HFF-Myc (cell line): ENCODE measurements at places on chromosomes 11 and 22.

DNA sequence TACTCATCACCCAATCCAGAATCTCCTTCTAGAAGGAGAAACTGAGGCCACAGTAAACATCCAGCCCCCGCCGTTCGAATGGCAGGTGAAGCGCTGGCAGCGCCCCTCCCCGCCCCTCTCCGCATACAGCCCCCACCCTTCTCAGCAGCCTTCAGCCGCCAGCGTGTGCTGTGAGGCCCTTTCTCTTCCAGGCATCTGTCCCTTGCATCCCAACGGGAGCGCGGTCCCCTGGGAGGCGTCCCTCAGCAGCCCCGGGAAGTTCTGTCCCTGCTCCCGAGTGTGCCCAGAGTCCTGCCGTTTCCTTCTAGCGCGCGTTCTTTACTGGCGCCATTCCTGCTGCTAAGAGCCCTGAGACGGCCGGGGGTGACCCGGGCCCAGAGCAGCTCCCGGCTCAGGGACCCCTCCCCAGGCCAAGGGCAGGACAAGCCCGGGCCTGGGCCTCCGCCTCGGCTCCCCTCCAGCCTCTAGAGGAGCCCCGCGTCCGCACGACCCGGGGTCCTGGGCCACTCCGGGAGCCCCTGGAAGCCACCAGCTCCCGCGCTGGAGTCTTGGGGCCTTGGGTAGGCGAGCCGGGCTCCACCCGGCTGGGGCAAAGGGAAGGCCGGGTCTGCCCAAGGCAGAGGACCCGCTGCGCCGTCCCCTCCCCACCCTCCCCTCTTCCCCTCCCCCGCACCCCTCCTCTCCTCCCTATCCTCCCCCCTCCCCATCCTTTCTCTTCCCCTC lies 450.4 kb downstream of the OPCML start:
- DNase-seq: no peak

GRCh38 chr11:118552341-118552740 lies 13.4 kb downstream of the IFT46 start:
- no peak for DNase-seq

DNA sequence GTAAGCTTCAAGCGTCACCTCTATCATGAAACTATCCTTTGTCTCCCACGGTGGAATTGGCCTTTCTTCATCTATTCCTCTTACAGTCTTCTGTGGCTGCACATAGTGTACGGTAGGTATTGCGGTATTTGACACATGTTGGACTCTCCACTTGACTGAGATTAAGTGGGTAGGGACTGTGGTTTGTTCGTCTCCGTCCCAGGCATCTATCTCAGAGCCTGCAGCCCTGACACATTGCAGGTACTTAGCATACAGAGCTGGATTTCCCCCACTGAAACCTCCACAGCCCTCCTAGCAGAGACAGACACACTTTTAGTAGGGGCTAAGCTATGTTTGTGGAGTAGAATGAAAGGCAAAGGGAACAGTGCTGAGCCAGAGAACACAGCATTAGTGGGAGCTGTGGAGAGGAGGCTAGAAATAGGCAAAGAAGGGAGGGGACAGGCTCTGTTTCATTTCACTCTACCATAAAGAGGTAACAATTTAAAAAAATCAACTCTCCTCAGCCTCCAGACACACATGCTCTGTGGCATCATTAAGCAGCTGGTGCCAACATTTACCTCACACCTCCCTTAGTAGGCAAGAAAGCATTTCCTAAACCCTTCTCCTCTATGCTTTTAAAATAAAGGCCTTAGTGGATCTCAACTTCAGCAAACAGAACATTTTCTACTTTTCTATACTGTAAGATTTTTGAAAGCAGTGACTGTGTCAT lies 277.5 kb downstream of the KIRREL3 start:
- DNase-seq: no peak

GRCh38 chr11:90250970-90251369 lies 28.1 kb upstream of the CHORDC1 start:
- DNase-seq: no peak

- peak; percentile 95 for DNase-seq
Measured at GRCh38 chr11:75142714-75143419, 8.0 kb upstream of the SLCO2B1 start.

- no peak for DNase-seq
Measured at GRCh38 chr22:50671641-50672040, 982 bp upstream of the SHANK3 start.

DNA sequence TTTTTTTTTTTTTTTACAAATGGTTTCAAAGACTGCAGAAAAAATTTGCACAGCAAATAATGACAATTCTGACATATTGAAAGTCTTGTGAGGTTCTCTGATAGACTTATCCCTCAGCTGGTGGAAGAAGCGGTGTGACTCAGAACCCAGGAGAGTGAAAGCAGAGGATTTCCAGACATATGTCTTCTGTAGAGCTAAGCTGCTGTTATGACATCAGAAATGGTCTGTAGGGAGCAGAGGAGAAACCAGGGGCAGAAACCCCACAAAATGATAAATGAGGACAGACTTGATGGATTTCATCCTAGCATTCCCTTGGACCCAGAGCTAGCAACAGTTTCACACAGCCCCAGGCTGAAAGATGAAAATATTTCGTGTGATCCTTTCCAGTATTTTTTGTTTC lies 582.6 kb downstream of the METTL15 start:
- DNase-seq: no peak

GRCh38 chr11:110757066-110757465 lies 44.8 kb upstream of the ARHGAP20 start:
- no peak for DNase-seq

- no peak for DNase-seq
Measured at GRCh38 chr22:46731246-46732040, 6.6 kb downstream of the CERK start.

DNA sequence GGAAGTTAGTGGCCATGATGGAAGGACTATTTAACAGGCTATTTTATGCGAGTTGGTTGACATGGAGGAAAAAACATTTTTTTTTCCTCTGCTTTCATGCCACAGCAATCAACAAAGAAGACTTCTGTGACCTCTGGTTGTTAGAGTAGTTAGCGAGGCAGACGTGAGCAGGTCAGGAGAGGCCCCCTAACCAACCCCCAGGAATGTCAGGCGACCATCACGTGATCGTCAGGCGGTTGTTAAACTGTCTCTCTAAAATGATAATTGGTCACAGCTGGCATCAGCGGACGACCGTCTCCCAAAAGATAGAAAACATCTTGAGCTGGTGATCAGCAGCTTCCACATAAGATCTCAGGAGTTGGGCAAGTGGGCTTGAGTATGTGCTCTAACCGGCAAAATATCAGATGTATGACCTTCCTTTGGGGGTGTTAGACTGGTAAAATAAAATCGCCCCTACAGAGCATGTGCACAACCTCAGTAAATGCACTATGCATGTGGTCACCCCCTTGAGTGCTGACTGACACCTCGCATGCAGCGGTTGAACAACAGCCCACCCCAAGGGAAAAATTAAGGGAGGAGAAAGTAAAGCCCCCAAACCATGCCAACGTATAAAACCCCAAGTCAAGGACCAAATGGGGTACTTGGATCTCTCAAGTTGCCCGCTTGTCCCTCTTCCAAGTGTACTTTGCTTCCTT lies 20.9 kb upstream of the NARS2 start:
- DNase-seq: peak; percentile 87

DNA sequence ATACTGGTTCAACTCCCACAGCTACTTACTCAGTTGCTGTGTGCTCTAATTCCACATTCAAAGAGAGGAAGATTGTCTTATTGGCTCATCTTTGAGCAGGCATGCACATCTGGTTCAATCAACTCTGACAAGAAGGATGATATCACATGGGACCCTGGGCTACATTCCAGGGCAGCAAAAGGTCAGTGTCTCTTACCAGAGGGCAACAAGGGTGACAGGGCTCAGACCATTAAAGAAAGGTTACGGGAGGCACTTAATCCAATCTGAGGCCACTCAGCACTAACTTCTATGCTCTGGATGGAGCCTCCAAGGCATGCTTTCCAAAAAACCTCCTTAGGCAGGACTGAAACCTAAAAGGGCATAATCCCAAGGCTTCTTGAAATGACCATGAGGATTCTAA lies 549.4 kb upstream of the API5 start:
- DNase-seq: no peak

GRCh38 chr22:32322986-32323385 lies 34.7 kb upstream of the RFPL3 start:
- DNase-seq: no peak

DNA sequence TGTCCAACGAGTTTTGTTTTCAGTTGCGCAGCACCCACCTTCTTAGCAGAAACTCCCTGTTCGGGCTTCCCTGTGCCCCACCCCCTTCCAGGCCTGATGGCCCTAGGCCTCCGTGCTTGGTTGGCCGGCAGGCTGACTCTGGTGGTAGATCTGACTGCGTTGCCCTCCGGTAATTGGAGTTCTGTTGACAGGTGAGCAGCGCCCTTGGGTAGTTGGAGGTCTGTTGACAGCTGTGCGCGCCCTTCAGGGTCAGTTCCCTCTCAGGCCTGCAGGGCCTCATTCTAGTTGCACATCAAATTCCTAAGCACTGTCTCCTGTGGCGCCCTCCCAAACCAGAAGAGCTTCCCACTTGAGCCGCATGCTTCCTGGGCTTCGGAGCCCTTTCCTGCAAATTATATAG lies 776 bp downstream of the DGCR6 start:
- no peak for DNase-seq

DNA sequence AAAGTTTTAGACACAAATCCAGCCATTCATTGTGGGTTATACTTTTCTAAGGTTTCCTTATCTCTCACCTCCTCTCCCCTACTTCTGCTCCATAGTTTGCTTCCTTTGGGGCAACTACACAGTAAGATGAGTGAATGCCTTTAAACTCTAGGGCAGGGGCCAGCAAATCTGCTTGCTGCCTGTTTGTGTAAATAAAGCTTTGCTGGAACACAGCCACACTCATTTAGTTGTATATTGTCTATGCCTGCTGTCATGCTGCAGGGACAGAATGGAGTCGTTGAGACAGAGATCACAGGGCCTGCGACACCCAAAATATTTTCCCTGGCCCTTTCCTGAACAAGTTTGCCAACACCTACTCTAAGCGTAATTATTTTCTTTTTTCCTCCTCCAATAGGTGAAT lies 58.7 kb downstream of the TECTA start:
- no peak for DNase-seq

GRCh38 chr11:57181678-57182305 lies at the start of gene LRRC55:
Gene LRRC55 (plus strand): TSS chr11:57181953. CDS start chr11:57182023, 70 bp downstream.
- no peak for DNase-seq

- DNase-seq: no peak
Measured at GRCh38 chr11:126739499-126740145, 260.9 kb downstream of the KIRREL3 start.

DNA sequence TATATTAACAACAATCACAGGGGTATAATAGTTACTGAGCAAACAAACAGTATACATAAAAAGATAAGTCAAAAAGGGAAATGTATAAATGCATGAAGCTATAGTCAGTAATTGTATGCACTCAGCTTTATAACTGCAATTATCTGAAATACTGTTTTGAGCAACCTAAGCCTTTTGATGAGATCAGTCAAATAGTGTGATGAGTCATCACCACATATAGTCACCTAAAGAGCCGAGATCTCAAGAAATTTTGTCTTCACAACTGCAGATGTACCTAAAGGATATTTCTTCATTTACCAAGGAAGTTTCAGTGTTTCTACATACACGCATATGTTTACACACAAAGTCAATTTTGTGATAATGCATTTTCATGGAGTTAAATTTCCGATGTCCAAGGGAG lies 5.4 kb upstream of the OR51A2 start:
- DNase-seq: no peak

DNA sequence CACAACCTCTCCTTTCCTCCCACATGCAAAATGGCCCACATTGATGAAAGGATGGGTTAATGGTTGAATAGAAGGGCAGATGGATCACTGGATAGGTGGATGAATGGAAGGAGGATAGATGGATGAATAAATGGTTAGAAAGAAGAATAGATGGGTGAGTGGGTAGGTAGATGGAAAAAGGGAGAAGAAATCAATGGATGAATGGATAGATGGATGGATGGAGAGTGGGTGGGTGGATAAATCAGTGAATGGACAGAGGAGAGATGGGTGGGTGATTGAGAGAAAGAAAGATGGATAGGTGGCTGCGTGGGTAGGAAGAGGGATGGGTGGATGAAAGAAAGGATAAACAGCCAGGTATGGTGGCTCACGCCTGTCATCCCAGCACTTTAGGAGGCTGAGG lies 1.2 kb downstream of the SEC14L3 start:
- no peak for DNase-seq

- DNase-seq: no peak
Measured at GRCh38 chr22:19710769-19711106, 3.6 kb upstream of the SEPTIN5 start.
